ENCODE measurements at places on chromosomes 16 and 17. TPM values are rescaled to one million over a fixed set of nuclear protein-coding genes. Genes with fewer than 3 reads are reported as not detected.

DNA sequence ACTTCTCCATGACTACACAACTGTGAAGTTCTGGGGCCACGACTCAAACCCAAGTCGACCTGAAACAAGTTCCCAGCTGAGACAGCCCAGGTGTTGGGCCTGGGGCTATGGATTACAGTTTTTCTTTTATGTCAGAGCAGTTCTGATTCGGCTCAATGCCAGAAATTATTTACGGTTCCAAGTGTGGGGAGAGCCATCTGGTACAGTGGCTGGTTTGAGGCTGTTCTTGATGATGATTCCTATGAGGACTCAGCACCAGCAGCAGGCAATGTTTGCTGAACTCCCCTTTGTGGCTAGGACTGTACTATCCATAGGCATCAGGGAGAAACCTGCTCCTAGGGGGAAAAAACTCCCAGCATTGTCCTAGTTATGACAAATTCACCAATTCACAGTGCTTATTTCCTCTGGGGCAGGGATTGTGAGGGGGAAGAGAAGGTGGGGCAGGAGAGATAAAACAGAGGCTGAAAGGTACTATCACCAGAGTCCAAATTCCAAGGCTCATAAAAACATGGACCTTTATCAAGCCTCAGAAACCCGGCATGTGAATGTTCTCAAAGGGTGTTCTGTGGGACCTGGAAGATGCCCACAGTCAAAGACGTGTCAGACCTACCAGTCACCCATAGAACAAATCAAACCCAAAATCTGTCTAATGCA, 18.2 kb upstream of the CMTM4 start:
- DNase-seq, result no peak

DNA sequence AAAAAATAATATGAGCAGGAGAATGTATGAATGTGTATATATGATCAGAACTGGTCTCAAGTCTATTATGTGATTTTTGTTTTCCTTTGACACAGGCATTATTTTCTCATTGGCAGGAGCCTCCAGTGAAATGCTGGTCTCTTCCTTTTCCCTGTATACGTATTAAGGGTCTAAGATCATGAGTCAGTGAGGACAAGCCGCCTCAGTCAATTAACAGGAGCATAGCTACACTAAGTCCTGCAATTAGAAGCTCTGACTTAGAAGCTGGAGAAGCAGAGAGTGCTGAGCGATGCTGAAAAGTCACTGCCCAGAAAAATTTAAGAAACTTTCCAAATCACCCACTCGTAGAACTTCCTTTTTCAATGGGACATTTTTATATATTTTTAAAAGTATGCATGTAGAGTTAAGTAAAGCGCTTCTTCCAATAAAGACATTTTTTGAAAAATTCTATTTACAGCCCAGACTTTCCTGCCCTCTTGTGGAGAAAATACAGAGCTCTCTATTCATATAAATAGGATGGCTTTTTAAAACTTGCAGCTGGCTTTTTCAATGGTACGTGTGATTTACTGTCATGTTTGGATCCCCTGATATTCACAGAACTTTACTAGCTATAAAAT, 70.2 kb upstream of the PSMD7 start:
- DNase-seq, result no peak

The PLLP gene
- polyA plus RNA-seq, result 43.7 TPM

- DNase-seq, result no peak
These were observed 28.1 kb upstream of the KRT17 start for GRCh38 chr17:41652461-41652970.

- DNase-seq, result peak; percentile 42
These were observed 643.2 kb downstream of the WWOX start for GRCh38 chr16:78742501-78743283.

The APPBP2 gene
- polyA plus RNA-seq, result 6.2 TPM

- DNase-seq, result no peak
These were observed 9.7 kb downstream of the MYO15A start for GRCh38 chr17:18117982-18118975.

- no peak for DNase-seq
These were observed 12.7 kb downstream of the LIG3 start for GRCh38 chr17:34993031-34993430.

- DNase-seq, result no peak
These were observed 166.9 kb downstream of the CDH13 start for GRCh38 chr16:82793528-82794245.

DNA sequence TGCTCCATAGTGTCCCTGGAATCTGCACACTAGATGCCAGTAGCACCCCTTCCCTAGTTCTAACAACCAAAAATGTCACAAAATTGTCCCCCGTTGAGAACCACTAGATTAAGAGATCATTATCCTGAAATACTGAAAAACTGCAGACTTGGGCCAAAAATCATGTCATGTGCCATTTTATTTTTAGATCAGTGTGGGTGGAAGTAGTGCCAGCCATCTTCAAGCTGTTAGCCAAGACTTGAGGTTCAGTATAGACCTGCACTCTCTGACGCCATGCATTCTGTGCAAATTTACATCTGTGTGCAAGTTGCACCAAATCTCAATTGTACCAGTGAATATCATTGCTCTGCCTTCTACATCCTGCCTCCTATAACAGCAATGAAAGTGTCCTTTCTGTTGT, 31.5 kb upstream of the NOL11 start:
- no peak for DNase-seq

The C16orf87 gene
- polyA plus RNA-seq, result 2.7 TPM

The BMERB1 gene
- polyA plus RNA-seq, result 30.9 TPM

- peak; percentile 54 for DNase-seq
These were observed 5.0 kb downstream of the ABHD15 start for GRCh38 chr17:29561554-29562517.

The DNAAF1 gene
- not detected for polyA plus RNA-seq

The WNT9B gene
- not detected for polyA plus RNA-seq

The TMEM98 gene
- polyA plus RNA-seq, result 49.5 TPM

- DNase-seq, result peak; percentile 79
These were observed 32.9 kb downstream of the BAHCC1 start for GRCh38 chr17:81428121-81428515.

DNA sequence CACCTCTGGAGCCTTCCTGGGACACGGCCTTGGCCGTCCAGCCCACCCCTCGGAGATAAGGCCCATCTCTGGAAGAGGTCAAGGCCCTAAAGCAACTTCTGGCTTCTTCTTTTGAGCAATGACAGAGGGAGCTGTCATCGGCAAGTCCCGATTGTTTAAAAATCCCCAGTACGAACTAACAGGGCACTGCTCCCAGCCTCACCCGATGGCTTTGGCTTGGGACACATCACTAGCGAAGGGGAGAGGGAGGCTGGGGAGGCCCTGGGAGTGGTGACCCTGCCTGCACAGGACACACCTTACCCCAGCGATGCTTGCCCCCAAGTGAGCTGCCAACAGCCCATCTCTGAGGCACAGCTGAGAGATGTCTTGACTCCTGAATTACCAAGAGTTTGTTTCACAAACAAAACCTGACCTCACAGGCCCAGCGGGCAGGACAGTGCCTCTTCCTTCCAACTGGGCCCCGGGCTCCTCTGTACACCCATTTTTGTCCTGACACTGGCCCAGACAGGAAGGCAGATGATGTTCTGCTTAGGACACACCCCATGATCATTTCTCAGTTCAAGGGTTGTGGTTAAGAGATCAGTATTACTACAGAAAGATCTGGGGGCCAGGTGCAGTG, 4.8 kb downstream of the SYNGR2 start:
- no peak for DNase-seq

DNA sequence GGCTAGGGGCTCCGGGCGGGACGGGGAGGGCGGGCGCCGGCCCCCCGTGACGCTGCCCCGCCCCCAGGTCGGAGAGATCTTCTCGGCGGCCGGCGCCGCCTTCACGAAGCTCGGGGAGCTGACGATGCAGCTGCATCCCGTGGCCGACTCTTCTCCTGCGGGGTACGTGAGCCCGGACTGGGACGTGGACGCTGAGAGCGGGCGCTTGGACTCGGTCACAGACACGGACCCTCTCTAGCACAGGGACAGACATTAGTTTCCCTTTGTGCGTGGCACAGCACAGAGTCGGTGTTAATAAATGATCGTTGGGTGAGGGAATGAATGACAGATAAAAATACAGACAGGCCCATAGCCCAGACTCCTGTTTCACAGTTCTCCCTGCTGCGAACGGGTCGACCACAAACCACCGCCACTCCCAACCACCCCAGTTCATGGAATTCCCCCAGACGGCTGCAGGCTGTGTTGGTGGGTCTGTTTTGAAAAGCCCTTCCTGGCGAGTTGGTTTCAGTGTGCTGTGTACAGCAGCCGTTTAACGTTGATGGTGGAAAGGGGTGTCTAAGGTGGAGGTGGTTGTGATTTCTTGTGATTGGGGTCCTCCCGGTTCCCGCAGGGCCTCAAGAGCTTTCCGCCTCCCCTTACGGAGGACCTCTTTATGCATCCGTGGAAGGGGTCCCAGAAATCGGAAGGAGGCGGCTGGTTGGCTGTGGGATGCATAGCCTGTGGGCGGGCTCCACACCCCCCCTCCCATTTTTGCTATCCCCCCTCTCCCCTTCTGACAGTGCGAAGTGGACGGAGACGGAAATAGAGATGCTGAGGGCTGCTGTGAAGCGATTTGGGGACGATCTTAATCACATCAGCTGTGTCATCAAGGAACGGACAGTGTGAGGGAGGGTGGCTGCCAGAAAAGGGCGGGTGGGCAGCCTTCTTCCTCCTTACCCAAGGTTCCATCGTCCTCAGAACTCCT, 2.9 kb downstream of the RNASEK start:
- no peak for DNase-seq

DNA sequence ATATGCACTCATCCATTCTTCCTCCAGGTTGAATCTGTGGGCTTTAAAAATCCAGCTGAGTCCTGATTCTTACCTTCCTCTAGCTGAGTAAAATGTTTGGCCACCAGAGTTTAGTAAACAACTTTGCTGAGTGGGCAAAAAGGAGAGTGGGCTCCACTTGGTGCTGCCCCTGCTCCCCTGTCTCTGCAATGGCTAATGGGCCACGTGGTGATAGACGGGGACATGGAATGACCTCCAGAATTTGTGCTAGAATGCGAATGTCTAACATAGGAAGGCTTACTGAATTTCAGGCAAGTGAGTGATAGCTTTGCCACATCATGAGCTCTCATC, 137.3 kb upstream of the CES5A start:
- DNase-seq, result no peak

DNA sequence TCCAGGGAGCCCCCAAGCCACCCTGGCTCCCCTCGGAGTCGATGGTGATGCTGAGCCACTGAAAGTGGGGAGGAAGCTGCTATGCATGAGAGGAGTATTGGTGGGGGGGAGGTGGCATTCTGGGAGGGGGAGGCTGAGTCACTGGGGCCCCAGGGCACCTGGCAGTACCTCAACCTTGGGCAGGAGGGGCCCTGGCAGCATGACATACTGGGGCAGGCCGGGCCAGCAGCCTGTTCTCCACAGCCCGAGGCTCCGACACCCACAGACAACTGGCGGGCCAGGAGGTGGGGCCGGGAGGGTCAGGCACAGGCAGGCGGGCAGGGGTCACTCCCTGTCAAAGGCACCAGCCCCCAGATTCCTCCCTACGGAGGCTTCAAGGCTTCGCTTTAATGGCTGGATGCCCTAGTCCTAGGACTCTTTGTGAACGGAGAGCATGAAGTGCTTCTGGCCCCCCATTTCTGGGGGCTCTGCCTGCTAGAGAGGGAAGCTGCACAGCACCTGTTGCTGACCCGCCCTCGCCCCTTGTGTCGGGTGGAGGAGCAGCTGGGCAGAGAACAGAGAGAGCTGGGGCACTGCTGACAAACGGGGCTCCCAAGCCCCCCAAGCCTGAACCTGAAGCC, 928 bp downstream of the CASKIN2 start:
- DNase-seq, result peak; percentile 69

The KRTAP9-4 gene
- not detected for polyA plus RNA-seq

All from stomach (tissue), 19 donors.